ENCODE measurements at places on chromosomes 11 and 22. TPM values are rescaled to one million over a fixed set of nuclear protein-coding genes. Genes with fewer than 3 reads are reported as not detected.

RAG1 gene
- polyA plus RNA-seq: 0.44 TPM

EMID1 gene
- 5.1 TPM for polyA plus RNA-seq

SYT8 gene
- polyA plus RNA-seq: not detected

PLCB3 gene
- polyA plus RNA-seq: 1.6 TPM

POU2AF2 gene
- not detected for polyA plus RNA-seq

GP1BB gene
- not detected for polyA plus RNA-seq

CD6 gene
- polyA plus RNA-seq: 7.2 TPM

LTO1 gene
- polyA plus RNA-seq: 17.5 TPM

DDI1 gene
- not detected for polyA plus RNA-seq

TRIM51 gene
- not detected for polyA plus RNA-seq

NOX4 gene
- polyA plus RNA-seq: not detected

ENTHD1 gene
- polyA plus RNA-seq: not detected

HYLS1 gene
- polyA plus RNA-seq: 18.7 TPM

DEUP1 gene
- not detected for polyA plus RNA-seq

TREH gene
- not detected for polyA plus RNA-seq

SLCO2B1 gene
- polyA plus RNA-seq: 0.58 TPM

LAYN gene
- polyA plus RNA-seq: 0.06 TPM

C22orf31 gene
- not detected for polyA plus RNA-seq

RFPL1 gene
- polyA plus RNA-seq: not detected

Data from GM12878 (cell line).